ENCODE measurements at places on chromosomes 7 and 10.

DNA sequence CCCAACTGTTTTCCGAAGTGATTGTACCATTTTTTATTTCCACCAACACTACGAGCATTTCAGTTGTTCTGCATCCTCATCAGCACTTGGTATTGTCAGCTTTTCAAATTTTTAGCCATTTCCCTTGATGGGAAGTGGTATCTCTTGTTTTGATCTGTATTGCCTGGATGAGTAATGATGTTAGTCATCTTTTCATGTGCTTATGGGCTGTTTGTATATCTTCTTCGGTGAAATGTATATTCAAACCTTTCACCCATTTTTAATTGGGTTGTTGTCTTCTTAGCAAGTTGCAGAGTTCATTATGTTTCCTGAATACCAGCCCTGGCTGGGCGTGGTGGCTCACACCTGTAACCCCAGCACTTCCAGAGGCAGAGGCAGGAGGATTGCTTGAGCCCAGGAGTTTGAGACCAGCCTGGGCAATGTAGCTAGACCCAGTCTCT lies 22.1 kb downstream of the CLIP2 start:
- peak; percentile 15 for DNase-seq

DNA sequence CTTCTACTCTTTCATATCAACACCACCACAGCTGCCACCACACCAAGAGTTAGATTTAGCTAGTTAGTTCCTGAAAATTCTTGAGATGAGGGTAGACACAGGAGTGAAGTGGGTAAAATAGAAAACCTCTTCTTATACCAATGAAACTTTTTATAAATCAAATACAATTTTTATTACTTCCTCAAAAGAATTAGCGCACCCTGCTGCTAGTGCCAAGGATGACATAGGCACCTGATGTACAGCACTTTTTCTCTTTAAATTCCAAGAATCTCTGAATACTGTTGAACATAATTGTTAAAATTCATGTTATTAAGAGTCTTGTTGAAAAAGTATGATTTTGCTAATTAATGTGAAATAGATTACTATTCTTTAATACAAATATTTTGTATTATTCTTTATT lies 11.4 kb downstream of the ZWINT start:
- DNase-seq = no peak

GRCh38 chr10:91604553-91605534 lies 28.0 kb downstream of the PPP1R3C start:
- DNase-seq = peak; percentile 78

- no peak for DNase-seq
Measured at GRCh38 chr10:62205750-62206399, 62.8 kb downstream of the RTKN2 start.

DNA sequence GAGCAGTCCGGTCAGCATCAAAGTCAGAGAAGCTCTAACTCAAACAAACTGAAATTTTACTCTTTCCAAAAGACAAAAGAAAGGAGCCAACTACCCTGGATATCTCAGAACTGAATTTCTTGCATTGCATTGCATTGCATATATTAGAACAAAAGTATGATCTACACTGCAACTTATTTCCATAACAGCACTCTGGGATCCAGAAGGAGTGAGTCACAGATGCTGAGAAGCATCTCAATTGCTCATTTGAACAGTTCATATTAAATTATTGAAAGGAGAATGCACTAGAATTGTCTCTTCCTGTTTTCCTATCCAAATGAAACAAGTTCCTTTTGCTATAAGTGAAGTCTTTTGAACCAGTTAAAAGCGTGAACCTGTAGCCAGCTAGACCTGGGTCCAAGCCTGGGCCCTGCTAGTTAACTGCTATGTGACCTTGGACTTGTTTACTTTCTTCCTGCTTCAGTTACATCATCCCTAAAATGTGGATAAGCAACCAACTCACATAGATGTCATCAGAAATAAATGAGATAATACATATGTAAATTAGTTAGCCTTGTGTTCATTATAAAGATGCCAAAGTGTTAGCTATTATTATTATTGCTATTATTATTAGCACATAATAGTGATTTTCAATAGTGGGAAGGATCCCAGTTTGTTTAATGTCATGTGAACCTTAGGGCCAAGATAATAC lies 184.1 kb downstream of the CREB5 start:
- peak; percentile 31 for DNase-seq

GRCh38 chr10:71531485-71532446 lies 135.0 kb downstream of the CDH23 start:
- DNase-seq = no peak

DNA sequence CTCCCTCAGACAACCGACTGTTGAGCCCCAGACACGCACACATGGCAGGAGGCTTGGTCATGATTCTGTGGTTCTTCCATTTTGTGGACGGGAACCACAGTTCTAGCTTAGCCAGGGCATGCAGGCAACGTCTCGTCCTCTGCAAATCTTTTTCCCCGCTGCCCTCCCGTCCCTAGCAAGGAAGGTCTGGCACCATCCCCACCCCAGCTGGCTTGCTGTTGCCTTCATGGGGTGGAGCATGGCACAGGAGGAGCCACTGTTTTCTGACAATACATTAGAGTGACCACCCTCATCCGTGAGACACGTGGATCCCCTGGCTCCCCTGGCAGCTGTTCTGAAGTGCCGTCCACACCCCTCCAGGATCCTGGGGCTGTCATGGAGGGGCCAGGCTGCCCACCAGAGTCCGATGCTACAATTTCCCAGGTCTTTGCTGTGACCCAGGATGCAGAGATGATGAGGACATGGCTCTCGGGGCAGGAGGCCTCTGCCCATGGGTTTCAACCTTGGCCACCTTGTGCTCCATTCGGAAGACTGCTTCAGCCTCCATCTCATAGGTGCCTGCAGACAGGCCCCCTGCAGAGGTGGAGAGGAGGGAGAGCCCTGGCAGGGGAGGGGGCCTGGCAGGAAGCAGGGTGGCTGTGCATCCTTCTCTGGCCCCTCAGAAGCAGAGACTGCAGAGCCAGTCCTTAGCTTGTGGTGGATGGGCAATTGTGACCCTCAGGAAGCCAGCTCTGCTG lies 233.6 kb downstream of the GLRX3 start:
- DNase-seq = no peak

GRCh38 chr10:14086596-14086995 lies 244.1 kb downstream of the FRMD4A start:
- DNase-seq = no peak

DNA sequence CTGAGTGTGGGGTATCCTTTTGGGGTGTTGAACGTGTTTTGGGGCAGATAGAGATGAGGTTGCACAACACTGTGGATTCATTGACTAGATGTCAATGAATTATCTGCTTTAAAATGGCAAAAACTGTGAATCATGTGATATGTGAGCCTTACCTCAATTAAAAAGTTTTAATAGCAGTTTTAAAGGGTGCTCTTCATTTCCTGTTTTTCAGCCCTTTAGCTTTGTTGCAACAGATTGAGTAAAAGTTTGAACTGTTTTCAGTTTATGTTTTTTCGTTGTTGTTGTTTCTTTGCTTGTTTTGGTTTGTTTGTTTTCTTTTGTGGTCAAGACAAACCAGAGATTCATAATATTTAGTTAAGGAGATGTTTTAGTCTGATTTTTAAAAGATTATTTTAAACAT lies 9.4 kb downstream of the TAS2R41 start:
- no peak for DNase-seq

GRCh38 chr10:821322-821721 lies 110.2 kb downstream of the LARP4B start:
- DNase-seq = peak; percentile 55

GRCh38 chr10:69948261-69948660 lies 104.4 kb upstream of the MACROH2A2 start:
- DNase-seq = no peak

DNA sequence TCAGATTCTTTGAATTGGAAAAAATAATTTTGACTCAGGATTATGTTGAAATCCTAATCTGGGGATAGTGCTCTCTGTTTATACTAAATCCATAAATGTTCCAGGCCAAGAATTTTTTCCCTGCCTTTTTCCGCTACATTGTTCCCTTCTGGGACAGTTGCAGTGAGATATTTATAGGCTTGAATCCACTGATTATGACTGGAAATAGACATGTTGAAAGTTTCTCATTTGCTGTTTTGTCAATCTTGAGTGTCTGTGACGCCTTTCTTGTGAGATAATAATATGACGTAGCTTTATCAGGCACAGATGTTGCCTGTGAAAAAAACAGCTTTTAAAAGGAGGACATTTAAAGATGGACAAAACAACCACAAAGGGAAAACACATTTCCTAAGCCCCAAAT lies 155.9 kb downstream of the ARID5B start:
- DNase-seq = peak; percentile 95

- DNase-seq = no peak
Measured at GRCh38 chr10:3681642-3682554, 103.1 kb downstream of the KLF6 start.

GRCh38 chr7:17342756-17343155 lies 44.3 kb downstream of the AHR start:
- no peak for DNase-seq

DNA sequence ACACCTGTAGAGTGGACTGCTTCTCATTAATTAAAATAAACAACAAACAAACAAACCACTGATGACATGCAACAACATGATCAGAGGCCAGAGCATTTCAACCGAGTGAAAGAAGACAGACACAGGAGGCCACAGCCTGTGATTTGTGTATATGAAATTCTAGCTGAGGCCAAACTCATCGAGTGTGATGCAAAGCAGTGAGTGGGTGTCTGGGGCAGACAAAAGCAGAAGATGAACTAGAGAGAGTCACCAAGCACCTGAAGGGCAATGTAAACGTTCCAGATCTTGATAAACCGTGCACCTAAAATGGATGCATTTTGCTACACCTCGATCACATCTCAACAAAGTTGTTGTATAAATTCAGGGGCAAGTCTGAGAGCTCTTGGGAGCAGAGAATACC lies 108.4 kb downstream of the KLF6 start:
- no peak for DNase-seq

GRCh38 chr10:79327090-79327457 lies 20.2 kb upstream of the PPIF start:
- DNase-seq = no peak

DNA sequence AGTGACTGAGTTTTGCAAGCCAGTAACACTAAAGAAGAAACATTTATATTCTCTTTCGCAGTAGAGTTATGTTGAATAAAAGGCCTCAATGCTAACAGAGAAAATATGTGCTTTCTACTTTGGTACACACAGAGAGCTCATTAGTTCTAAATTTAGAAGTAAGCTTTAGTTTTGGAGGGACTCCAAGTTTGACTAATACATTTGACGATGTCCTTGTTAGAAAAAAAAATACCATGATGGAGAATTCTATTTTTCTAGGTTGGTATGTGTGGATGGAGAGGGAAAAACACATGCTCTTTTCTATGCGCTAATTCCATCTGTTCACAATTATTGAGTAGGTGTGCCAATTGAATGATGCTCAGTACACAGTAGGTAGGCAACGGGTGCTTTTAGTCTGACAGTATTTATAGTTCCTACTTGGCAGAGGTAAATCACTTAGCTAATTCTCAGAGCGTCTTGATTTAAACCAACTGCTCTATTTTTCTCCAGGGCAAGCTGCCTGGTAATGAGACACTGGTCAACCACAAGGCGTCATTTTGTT lies 327.2 kb upstream of the AKR1E2 start:
- peak; percentile 88 for DNase-seq

DNA sequence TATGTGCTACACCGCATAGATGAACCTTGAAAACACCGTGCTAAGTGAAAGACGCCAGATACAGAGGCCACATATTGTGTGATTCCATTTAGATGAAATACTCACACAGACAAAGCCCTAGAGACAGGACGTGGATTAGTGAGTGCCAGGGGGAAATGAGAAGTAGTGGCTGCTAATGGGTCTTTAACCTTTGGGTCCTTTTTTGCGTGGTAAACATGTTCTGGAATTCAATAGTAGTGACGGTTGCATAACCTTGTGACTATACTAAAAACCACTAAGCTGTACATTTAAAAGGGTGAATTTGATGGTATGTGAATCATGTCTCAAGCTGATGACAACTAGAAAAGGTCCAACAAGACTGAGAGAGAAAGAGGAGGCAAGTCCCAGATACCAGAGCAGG lies 15.6 kb downstream of the SMKR1 start:
- no peak for DNase-seq

GRCh38 chr7:93860261-93860660 lies 30.3 kb downstream of the TFPI2 start:
- DNase-seq = no peak

GRCh38 chr10:132371641-132372081 lies 25.3 kb upstream of the PWWP2B start:
- DNase-seq = no peak

DNA sequence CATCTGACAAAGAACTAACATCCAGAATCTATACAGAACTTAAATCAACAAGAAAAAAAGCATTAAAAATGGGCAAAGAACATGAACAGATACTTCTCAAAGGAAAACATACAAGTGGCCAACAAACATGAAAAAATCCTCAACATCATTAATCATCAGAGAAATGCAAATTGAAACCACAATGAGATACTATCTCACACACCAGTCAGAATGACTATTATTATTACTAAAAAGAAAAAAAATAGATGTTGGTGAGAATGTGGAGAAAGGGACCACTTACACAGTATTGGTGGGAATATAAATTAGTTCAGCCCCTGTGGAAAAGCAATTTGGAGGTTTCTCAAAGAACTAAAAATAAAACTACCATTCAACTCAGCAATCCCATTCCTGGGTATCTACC lies 89.1 kb upstream of the ADO start:
- DNase-seq = no peak

- DNase-seq = peak; percentile 7
Measured at GRCh38 chr10:23522345-23522744, 83.5 kb downstream of the OTUD1 start.

GRCh38 chr10:43249151-43249961 lies 17.5 kb downstream of the RASGEF1A start:
- no peak for DNase-seq

GRCh38 chr10:101066146-101066895 lies 4.5 kb downstream of the KAZALD1 start:
- DNase-seq = peak; percentile 54

GRCh38 chr7:37068038-37068437 lies 343.7 kb upstream of the AOAH start:
- no peak for DNase-seq

DNA sequence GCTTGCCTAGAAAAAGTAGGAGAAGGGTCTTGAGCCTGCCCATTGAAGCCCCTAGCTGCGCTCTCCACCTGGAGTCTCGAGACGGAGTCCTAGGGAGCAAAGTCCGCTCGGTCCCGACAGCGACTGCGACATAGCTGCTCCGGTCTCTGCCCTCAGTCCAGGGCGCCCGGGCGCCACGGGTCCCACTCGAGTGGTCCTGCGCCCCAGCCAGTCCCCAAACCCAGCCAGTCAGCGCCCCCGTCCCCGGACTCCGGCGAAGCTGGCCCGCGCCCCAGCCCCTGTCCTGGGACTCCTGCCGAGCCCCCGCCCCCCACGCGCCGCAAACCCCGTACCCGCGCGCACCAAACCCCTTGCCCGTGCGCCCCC lies 490 bp downstream of the TNS3 start:
- DNase-seq = no peak

DNA sequence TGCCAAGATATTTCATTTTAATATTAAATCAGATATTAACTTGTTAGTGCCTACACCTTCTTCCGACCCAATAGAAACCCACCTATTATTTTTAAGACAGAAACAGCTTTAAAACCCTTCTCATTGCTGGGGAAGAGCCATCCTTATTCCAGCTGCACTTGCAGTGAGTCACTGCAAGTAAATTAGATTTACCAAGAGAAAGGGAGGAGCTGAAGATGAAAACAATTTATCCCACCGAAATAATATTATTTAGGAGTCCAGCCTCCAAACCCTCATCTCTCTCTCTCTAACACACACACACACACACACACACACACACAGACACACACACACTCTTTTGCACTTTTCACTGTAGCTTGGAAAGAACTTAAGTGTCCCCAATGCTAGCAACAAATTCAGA lies 26.9 kb downstream of the TWIST1 start:
- DNase-seq = no peak
